ENCODE measurements at places on chromosomes 5 and 9. TPM values are rescaled to one million over a fixed set of nuclear protein-coding genes. Genes with fewer than 3 reads are reported as not detected.

Gene SPATA9
- 0.37 TPM for total RNA-seq

Gene PRLR
- total RNA-seq: 15.1 TPM

Gene BRINP1
- not detected for total RNA-seq

Gene SYK
- total RNA-seq: 3.1 TPM

Gene TNFSF8
- 2.0 TPM for total RNA-seq

DNA sequence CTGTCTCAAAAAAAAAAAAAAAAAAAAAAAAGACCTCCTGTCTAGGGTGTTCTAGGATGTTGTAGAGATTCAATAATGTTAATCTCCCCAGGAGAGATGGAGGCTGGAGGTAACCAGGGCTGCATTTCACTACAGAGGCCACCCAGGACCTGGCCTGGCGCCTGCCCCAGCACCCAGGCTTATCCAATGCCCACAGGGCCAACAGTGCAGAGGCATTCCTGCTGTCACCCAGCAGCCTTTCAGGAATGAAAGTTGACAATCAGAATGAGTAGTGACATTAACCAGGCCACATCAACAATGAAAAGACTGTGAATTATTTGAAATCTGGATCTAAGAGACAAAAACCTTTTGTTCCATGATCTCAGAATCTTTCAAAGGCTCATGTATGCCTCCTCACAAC is 36.2 kb upstream of the GABRP start:
- DNase-seq: no peak

DNA sequence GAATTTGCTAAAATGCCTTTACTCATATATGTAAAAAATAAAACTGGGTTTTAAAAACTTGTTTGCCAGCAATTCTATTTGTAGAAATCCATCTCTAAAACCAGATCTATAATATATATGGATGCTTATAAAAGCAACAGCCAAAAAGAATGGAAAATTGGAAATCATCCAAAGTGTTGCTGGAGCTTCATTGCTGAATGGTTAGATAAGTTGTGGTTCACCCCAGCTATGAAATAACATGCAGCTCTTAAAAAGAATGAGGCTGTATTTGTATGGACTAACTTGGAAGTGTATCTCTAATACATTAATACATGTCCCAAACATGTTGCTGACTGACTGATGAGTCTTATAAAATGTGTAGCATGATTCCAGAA is 76.2 kb downstream of the STK10 start:
- no peak for DNase-seq

DNA sequence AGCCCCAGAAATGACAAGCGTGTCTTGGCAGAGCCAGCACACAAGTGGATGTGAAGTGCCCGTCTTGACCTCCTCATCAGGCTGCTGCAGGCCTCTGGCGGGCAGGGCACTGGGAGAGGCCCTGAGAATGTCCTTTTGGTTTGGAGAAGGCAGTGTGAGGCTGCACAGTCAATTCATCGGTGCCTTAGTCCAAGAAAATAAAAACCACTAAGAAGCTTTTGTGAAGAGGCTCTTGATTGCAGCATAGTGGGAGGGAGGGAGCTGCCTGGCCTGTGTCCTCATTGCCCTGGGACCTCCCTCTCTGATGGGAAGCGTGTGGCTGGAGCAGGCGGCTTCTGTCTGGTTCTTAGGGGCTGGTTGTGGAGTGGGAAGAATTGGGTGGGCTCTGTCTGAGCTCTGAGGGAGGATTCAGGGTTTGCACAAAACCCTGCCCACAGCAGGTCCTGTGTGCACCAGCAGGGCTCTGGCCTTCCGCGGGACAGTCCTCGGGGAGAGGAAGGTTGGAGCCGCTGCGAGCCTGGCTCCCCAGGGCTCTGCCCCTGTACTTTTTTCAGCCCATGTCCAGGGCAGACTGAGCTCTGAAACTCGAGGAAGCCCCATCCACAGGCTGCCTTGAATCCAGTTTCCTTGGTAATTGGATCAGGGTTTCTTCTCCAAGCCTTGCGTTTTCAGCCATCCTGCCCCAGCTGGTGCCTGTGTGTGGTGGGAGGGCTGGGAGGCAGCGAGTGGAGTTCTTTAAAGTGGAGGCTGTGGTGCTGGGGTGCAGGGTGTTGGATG is 1.1 kb downstream of the HRCT1 start:
- no peak for DNase-seq

DNA sequence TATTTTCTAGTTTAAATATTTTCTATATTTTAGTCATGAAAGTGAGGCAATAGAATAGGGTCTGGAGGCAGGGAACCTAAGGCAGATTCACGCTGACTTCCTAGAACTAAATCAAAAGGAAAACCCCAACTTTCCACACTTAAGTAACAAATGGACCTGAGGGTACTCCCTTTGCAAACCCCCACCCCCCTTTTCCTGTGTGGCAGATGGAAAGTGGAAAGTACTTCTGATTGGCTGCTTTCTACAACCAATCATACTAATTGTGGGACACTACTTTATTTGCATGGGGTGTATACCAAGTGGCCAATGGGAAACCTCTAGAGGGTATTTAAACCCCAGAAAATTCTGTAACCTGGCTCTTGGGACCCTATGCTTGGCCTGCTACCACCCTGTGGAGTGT is 4.8 kb upstream of the CENPH start:
- DNase-seq: no peak

GRCh38 chr9:107847978-107848964 is 358.7 kb upstream of the KLF4 start:
- no peak for DNase-seq
